ENCODE measurements at places on chromosomes 1 and 21. TPM values are rescaled to one million over a fixed set of nuclear protein-coding genes. Genes with fewer than 3 reads are reported as not detected.

SLAMF9 gene
- total RNA-seq = not detected

CIART gene
- total RNA-seq = 10.6 TPM

GRCh38 chr1:208807446-208808127, 563.4 kb upstream of the PLXNA2 start:
- peaks cover 2% of the 10 kb centered on the region for H3K4me1 ChIP-seq
- no peak for DNase-seq
- H3K36me3 ChIP-seq = no peaks in the 10 kb centered on the region
- no peaks in the 10 kb centered on the region for H3K27me3 ChIP-seq

KCNJ9 gene
- 0.08 TPM for total RNA-seq

Measured in H1 (cell line).